Natural killer cell (primary cell): ENCODE measurements at places on chromosomes 16 and 17.
A peak's percentile ranks its signal among the peaks of the same experiment; 100 is the strongest.

DNA sequence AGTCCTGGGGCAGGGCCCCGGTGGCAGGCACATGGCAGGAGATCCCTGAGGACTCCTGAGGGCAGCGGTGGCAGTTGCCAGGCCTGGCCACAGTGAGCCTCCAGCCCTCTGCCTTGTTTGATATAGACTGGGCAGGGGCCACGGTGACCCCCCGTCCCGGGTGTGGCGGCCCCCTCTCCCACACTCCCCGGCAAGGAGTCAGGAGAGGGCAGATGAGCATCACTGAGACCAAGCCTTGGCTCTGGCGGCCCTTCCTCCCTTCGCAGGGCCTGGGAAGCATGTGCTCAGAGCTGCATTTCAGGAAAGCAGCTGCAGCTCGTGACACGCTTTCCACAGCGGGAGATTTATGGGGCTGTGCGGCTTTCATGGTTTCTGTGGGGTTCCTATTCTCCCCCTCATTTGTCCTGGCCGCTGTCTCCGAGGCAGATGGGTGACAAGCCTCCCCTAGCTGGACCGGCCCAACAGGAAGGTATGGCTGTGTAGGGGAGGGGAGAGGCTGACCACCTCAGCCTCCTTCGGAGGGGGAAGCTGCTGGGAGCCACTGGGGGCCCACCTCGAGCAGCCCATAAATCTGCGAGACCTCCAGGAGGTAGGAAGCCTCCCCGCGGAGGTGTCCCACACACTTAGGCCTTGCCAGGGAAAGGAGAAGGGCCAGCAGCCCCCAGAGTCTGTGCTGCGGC is 211.4 kb downstream of the NTN1 start:
- peaks cover 6% of the 10 kb centered on the region for H3K27me3 ChIP-seq
- no peaks in the 10 kb centered on the region for H3K4me1 ChIP-seq
- no peaks in the 10 kb centered on the region for H3K36me3 ChIP-seq
- H3K4me3 ChIP-seq, result no peak overlapping the region

DNA sequence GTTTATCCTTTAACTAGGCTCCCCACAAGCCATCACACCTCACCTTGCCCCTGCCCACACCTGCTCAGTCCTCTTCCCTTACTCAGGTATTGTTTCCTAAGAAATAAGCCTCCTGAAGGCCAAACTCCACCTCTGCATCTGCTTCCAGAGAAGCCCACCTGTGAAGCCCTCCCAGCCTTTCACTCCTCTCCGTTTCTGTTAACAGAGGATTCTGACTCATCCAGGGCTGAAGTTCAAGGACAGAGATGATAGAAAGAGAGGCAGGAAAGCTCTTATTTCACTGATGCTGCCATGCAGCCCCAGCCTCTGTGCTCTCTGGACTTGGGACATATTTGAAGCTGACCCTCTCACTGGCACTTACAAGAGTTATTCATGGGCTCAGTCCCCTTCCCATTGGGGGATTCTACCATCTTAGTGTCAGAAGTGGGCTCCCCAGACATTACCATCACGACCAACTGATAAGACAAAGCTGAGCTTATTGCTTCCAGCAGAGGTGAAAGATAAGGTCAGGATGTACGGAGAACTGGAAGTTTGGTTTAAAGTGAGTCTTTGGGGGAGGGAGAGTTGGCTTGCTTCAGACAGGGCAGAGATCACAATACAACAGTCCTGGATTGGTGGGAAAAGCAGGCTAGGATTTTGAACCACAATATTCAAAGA is 35.3 kb upstream of the XYLT2 start:
- H3K36me3 ChIP-seq, result no peaks in the 10 kb centered on the region
- no peak for DNase-seq
- no peak overlapping the region for H3K4me3 ChIP-seq
- no peaks in the 10 kb centered on the region for H3K27me3 ChIP-seq
- no peaks in the 10 kb centered on the region for H3K4me1 ChIP-seq

- H3K27ac ChIP-seq, result no peak overlapping the region
- H3K27me3 ChIP-seq, result no peaks in the 10 kb centered on the region
- H3K36me3 ChIP-seq, result no peaks in the 10 kb centered on the region
- no peak for DNase-seq
These were observed 25.6 kb upstream of the CNOT1 start for GRCh38 chr16:58655215-58655596.

GRCh38 chr16:89693931-89694783 is 7.3 kb downstream of the SPATA2L start:
- H3K36me3 ChIP-seq, result peaks cover 38% of the 10 kb centered on the region
- DNase-seq, result no peak
- no peak overlapping the region for H3K4me3 ChIP-seq
- H3K27me3 ChIP-seq, result no peaks in the 10 kb centered on the region

DNA sequence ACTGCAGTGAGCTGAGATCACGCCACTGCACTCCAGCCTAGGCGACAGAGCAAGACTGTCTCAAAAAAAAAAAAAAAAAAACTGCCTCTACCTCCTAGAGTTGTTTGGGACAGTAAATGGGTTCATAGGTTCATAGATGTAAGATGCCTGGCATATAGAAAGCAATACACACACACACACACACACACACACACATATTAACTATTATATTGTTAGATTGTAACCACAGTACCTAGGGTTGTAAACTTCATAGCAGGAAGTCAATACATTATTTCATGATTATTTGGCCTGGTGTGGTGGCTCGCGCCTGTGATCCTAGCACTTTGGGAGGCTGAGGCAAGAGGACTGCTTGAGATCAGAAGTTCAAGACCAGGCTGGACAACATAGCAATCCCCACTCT is 5.8 kb downstream of the XPO6 start:
- H3K27me3 ChIP-seq, result no peaks in the 10 kb centered on the region
- H3K27ac ChIP-seq, result no peak overlapping the region
- peaks cover 30% of the 10 kb centered on the region for H3K4me1 ChIP-seq
- no peak overlapping the region for H3K4me3 ChIP-seq

GRCh38 chr16:54928016-54928356 is 2.7 kb upstream of the IRX5 start:
- peaks cover 33% of the 10 kb centered on the region for H3K4me1 ChIP-seq
- no peak overlapping the region for H3K27ac ChIP-seq
- no peak overlapping the region for H3K4me3 ChIP-seq
- DNase-seq, result no peak

GRCh38 chr17:48137656-48138055 is 30.1 kb downstream of the SNX11 start:
- H3K36me3 ChIP-seq, result peaks cover 16% of the 10 kb centered on the region
- no peaks in the 10 kb centered on the region for H3K4me1 ChIP-seq
- no peaks in the 10 kb centered on the region for H3K27me3 ChIP-seq
- H3K4me3 ChIP-seq, result no peak overlapping the region
- no peak overlapping the region for H3K27ac ChIP-seq

DNA sequence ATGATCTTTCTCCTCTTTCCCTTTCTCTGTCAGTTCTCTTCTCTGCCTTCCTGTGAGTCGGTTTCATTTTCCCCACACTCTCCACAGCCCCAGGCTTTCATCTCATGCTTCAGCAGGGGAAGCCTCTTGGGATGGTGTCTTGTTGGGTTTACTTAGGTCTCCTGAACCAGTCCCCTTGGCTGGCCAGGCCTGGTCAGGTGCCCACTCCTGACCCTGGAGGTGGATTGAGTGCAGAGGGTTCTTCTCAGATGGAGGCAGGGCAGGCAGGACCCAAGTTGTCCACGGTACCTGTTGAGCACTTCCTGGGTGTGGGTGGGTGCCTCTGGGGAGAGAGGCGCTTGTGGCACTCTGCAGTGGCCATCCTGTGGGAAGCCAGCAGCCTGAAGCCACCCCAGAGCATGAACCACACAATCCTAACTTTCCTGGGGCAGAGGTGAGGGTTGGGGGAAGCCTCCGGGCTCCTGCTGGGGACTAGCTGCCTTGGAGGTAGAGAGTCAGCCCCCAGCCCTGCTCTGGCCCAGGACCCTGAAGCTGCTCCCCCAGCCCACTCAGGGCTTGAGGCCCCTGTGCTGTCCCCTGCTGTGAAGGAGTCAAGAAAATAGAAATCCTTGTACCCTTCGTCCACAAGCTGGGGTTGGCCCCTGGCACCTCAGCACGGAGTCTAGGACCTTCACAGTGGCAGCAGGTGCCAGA is 2.0 kb upstream of the RAP1GAP2 start:
- peak; percentile 60 for DNase-seq
- H3K4me1 ChIP-seq, result peaks cover 84% of the 10 kb centered on the region
- H3K36me3 ChIP-seq, result no peaks in the 10 kb centered on the region
- H3K4me3 ChIP-seq, result no peak overlapping the region

DNA sequence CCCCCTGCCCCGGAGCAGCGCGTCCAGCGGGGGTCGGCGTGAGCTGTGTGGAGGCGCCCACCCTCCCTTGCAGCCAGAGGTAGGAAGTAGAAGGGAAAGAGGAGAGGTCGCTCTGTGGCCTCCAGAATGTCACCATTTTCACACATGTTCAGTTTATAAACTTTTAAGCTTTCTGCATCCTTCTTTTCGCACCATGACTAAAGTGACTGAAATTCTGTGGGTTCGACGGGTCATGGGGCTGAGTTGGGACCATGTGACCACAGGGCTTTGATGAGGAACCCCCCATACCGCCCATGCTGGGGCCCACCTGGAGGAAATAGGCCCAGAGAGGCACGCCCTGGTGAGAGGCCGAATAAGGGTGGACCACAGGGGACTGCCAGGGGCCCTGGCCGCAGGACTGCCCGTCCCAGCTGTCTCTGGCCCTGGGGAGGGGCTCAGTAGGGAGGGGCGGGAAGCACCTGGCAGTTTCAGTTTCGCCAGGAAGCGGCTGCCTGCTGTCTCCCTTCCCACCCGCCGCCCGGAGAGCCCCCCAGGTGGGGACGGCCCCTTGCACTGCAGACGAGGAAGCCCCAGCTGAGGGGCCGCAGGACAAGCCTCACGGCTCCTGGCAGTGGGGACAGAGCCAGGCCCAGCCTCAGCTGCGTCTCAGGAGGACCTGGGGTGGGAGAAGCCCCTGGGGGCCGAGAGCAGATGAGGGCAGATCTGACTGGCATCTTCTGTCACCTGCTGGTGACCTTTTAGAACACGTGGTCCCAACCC is 9.0 kb downstream of the CBFA2T3 start:
- no peak overlapping the region for H3K4me3 ChIP-seq
- no peaks in the 10 kb centered on the region for H3K36me3 ChIP-seq
- H3K27me3 ChIP-seq, result no peaks in the 10 kb centered on the region
- H3K4me1 ChIP-seq, result peaks cover 73% of the 10 kb centered on the region

DNA sequence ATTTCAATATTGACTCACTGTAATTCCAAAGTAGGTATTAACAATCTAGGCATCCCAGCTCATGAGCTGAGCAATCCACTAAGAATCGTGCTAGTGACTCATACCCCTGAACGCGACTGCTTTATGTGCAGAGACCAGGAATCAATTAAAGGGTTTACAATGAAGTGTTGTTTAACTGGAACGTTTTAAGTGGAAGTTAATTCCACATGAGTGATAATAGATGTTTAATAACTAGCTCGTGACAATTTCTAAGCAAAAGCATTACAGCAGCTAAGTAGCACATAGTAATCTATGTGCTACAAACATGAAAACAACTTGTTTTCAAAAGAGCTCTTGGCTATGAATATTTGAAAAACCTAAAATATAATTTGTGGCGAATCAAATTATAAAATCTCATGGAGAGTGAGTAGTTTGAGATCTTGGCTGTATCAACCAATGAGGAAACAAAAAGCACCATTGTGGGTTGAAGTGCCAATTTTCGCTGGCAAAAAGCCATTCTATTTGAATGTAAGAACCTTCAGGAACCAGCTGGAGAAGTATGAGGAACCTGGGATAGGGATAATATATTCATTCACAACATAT is 9.4 kb downstream of the GJC1 start:
- H3K4me1 ChIP-seq, result no peaks in the 10 kb centered on the region
- H3K4me3 ChIP-seq, result no peak overlapping the region
- H3K36me3 ChIP-seq, result no peaks in the 10 kb centered on the region

DNA sequence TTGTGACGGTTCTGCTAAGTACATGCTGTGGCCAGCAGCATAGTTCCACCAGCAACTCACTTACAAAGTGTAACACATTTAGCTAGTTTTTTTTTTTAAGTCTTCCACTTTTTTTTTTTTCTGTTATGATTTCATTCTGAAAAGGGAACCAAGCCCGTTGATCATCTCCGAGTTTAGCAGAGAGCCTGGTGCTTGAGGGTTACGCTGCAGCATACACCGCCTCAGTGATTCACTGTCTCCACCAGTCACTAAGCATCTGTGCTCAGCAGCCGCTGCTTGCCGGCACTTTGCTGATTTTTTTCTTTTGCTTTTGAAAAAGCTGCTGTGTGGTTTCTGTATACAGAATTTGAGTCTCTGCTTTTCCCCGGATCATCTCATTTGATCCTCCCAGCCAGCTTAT is 194.5 kb upstream of the CDH13 start:
- H3K27me3 ChIP-seq, result peaks cover 2% of the 10 kb centered on the region
- H3K27ac ChIP-seq, result peak overlapping the region; percentile 30
- H3K4me3 ChIP-seq, result no peak overlapping the region
- no peaks in the 10 kb centered on the region for H3K4me1 ChIP-seq

DNA sequence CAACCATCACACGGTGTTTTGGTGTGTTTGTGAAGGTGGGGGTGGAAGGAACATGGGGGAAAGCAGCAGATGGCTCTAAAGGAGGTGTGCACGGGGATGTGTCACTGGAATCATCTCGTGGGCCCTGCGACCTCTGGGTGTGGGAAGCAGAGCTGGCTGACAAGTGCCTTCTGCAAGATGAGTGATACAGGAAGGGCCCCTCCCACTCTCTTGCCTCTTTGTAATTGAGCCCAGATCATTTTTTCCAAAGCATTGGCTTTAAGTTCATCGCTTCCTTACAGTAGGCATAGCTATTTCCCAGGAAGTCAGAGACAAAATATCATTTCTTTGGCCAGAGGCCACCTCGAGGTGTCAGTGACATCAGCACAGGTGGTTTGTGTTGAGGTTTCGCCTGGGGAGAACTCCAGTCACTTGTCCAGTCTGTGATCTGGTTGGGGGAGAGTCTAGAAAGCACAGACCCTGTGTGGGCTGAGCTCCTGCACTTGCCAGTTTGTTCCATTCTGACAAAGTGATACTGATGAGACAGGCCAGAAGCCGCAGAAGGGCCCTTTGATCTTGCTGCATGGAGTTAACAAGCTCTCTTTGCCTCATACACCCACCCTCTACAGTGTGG is 20.6 kb upstream of the SNTB2 start:
- H3K27ac ChIP-seq, result no peak overlapping the region
- peaks cover 25% of the 10 kb centered on the region for H3K36me3 ChIP-seq
- peak; percentile 44 for DNase-seq
- H3K27me3 ChIP-seq, result no peaks in the 10 kb centered on the region
- H3K4me1 ChIP-seq, result peaks cover 13% of the 10 kb centered on the region
- H3K4me3 ChIP-seq, result no peak overlapping the region

- no peaks in the 10 kb centered on the region for H3K27me3 ChIP-seq
- no peak for DNase-seq
- peaks cover 22% of the 10 kb centered on the region for H3K36me3 ChIP-seq
- H3K4me3 ChIP-seq, result peak overlapping the region; percentile 87
- peak overlapping the region; percentile 96 for H3K27ac ChIP-seq
- H3K4me1 ChIP-seq, result peaks cover 53% of the 10 kb centered on the region
These were observed 362 bp downstream of the KLHDC4 start for GRCh38 chr16:87765473-87765775.

GRCh38 chr17:79942011-79942405 is 93.7 kb downstream of the TBC1D16 start:
- no peak for DNase-seq
- no peak overlapping the region for H3K4me3 ChIP-seq
- H3K27ac ChIP-seq, result no peak overlapping the region
- no peaks in the 10 kb centered on the region for H3K27me3 ChIP-seq
- peaks cover 30% of the 10 kb centered on the region for H3K4me1 ChIP-seq
- no peaks in the 10 kb centered on the region for H3K36me3 ChIP-seq
